ENCODE measurements at places on chromosomes 5 and 9. TPM values are rescaled to one million over a fixed set of nuclear protein-coding genes. Genes with fewer than 3 reads are reported as not detected.

Gene MAP3K1
- total RNA-seq = 85.4 TPM

GRCh38 chr5:12245429-12245828 is 341.2 kb upstream of the CTNND2 start:
- no peak overlapping the region for H3K4me3 ChIP-seq
- no peaks in the 10 kb centered on the region for H3K4me1 ChIP-seq
- DNase-seq = no peak
- H3K36me3 ChIP-seq = no peaks in the 10 kb centered on the region
- no peaks in the 10 kb centered on the region for H3K27me3 ChIP-seq

DNA sequence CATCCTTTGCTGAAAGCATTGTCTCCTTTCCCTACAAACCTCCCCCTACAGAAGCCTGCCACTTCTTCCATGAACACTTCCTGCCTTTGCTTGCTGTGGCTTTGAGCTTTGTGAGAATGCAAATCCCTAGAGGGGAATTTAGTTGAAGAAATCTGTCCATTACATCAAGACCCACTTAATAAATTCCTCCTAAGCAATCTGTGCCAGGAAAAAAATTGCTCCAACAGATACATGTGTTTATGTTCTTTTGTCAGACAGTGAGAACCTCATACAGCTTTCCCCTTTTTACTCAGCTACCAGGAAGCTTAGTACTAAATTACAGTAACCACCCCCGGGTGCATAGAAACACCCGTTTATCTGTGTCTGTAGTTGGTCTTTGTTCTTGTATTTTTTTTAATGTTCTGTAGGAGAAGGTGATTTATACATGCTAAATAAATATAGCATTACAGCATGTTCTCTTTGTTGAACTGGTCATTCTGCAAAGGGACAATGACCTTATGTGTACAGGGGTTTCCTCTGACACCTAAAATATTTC is 43.9 kb downstream of the SH3TC2 start:
- H3K36me3 ChIP-seq = no peaks in the 10 kb centered on the region
- no peak for DNase-seq
- H3K4me1 ChIP-seq = no peaks in the 10 kb centered on the region
- no peaks in the 10 kb centered on the region for H3K27me3 ChIP-seq
- no peak overlapping the region for H3K27ac ChIP-seq

- peaks cover 15% of the 10 kb centered on the region for H3K27me3 ChIP-seq
- no peaks in the 10 kb centered on the region for H3K36me3 ChIP-seq
- no peak overlapping the region for H3K27ac ChIP-seq
- DNase-seq = no peak
Measured at GRCh38 chr5:61621202-61621650, 289.2 kb downstream of the ZSWIM6 start.

Gene C9
- not detected for total RNA-seq

DNA sequence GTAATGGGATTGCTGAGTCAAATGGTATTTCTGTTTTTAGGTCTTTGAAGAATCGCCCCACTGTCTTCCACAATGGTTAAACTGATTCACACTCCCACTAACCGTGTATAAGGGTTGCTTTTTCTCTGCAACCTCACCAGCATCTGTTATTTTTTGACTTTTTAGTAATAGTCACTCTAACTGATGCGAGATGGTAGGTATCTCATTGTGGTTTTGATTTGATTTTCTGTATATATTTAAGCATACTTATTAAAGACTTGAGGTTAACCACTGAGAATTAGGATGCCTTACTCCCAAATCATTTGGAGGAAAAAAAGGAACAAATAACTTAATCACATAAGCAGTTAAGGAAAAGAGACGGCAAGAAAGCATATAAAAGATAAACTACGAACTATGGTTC is 181.6 kb upstream of the FST start:
- no peak for DNase-seq
- no peaks in the 10 kb centered on the region for H3K27me3 ChIP-seq
- H3K36me3 ChIP-seq = no peaks in the 10 kb centered on the region

Gene INSL4
- total RNA-seq = not detected

DNA sequence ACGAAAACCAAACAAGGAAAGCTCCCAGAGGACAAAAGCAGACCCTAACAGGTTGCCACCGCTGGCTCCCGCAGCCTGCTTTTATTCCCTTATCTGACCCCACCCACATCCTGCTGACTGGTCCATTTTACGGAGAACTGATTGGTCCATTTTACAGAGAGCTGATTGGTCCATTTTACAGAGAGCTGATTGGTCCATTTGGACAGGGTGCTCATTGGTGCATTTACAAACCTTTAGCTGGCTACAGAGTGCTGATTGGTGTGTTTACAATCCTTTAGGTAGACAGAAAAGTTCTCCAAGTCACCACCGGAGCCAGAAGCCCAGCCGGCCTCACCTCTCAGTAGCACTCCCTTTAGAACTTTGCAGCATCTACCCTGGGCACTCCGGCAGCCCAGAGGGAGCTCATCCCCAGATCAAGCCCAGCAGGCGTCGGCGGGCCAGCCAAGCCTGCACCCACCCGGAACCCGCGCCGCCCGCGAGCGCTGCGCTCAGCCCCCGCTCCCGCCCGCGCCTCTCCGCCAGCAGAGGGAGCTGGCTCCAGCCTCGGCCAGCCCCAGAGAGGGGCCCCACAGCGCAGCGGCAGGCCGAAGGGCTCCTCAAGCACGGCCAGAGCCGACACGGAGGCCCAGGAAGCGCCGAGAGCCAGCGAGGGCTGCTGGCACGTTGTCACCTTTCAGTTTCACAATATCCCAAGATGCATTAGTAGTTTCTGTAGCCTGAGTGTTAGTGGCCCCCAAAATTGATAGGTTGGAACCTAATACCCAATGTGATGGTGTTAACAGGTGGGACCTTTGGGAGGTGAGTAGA is 35.3 kb upstream of the CLPTM1L start:
- DNase-seq = peak; percentile 91
- H3K27me3 ChIP-seq = no peaks in the 10 kb centered on the region
- H3K36me3 ChIP-seq = no peaks in the 10 kb centered on the region
- peak overlapping the region; percentile 8 for H3K4me3 ChIP-seq
- H3K27ac ChIP-seq = no peak overlapping the region
- no peaks in the 10 kb centered on the region for H3K4me1 ChIP-seq

Gene SPATA31E1
- total RNA-seq = not detected

GRCh38 chr9:124743686-124744348 is 27.3 kb downstream of the NR6A1 start:
- no peaks in the 10 kb centered on the region for H3K4me1 ChIP-seq
- H3K36me3 ChIP-seq = no peaks in the 10 kb centered on the region
- no peak overlapping the region for H3K4me3 ChIP-seq
- no peak for DNase-seq
- H3K27me3 ChIP-seq = no peaks in the 10 kb centered on the region
- H3K27ac ChIP-seq = no peak overlapping the region

DNA sequence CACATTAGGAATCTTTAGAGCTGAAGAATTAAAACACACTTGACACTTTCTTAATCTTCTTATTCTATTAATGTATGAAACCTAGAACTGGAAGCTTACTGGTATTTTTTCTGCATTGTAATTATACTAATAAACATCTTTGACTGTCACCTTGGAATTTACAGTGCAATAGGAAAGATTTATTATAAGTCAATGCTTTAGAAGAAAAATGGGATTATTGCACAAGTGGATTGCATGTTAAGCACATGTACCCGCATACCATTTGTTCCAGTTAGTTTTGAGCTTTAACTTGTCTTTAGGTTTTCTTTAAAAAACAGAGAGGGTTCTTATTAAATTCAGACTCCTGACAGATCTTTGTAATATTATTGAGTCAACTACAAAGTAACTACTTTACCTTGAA is 278.5 kb downstream of the CCDC171 start:
- no peak overlapping the region for H3K4me3 ChIP-seq
- no peak overlapping the region for H3K27ac ChIP-seq
- no peaks in the 10 kb centered on the region for H3K27me3 ChIP-seq
- H3K36me3 ChIP-seq = no peaks in the 10 kb centered on the region

DNA sequence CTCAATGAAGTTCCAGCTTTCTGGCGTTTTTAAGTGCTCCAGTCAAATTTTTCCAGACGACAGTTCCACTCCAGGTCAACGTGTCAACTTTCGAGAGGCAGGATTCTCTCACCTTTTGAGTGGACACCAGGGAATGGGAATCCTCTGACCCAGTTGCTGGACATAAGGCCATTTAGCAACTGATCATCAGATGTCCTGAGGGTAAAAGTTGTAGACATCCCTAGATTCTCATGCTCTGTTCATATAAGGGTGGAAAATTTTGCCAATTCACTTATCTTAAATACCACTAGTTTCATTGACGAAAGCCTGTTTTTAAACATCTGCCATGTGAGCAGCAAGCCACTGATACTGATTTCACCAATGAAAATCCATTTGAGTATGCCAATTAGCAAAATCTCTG is 275.5 kb downstream of the MAST4 start:
- no peak overlapping the region for H3K4me3 ChIP-seq
- no peaks in the 10 kb centered on the region for H3K4me1 ChIP-seq
- no peak for DNase-seq
- H3K27me3 ChIP-seq = no peaks in the 10 kb centered on the region
- H3K27ac ChIP-seq = no peak overlapping the region
- no peaks in the 10 kb centered on the region for H3K36me3 ChIP-seq

- no peak overlapping the region for H3K4me3 ChIP-seq
- H3K27me3 ChIP-seq = no peaks in the 10 kb centered on the region
- peaks cover 21% of the 10 kb centered on the region for H3K4me1 ChIP-seq
- no peak for DNase-seq
- no peak overlapping the region for H3K27ac ChIP-seq
Measured at GRCh38 chr5:157672976-157673375, 1.6 kb downstream of the C5orf52 start.

Gene SHISAL2B
- not detected for total RNA-seq

Gene PTGDS
- total RNA-seq = 134 TPM

Gene NSD1
- 67.8 TPM for total RNA-seq

Gene ZNF883
- total RNA-seq = 3.2 TPM

DNA sequence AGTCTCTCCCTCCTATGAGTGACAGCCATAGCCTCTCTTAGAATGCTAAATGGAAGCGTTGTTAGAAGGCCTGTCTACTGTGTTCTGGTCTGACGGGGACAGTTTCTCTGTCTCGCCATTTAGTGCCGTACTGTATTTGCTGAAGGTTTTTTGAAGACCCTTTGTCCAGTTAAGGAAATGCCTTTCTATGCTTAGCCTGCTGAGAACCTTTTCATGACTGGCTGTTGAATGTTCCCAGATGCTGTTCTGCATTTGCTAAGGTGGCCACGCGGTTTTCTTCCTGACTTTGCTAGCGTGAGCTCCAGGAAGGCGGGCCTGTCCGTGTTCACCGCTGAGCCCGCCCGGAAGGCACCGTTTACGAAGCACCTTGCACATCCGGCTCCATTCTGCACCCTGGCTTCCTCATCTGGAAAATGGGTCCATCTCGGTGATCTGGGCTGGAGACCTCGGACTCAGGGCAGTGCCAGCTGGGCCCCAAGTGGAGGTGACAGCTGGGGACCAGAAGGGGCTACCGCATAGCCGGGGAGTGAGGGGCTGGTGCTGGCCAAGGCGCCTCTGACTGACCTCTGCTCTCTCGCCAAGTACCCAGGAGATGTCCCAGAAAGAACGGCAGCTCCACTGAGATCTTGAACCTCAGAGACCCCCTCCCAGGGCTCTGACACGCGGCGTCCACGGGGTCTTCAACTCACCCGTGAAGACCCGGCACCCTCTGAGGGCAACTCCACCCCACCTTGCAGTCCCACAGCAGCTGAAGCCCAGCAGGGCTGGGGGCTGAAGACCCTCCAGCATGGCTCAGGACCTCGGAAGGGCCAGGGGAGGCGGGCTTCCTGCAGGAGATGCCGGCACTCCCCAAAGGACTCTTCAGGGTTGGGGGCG is 52.5 kb upstream of the NKD2 start:
- no peak overlapping the region for H3K4me3 ChIP-seq
- H3K36me3 ChIP-seq = no peaks in the 10 kb centered on the region
- peak overlapping the region; percentile 76 for H3K27ac ChIP-seq
- peaks cover 3% of the 10 kb centered on the region for H3K4me1 ChIP-seq
- no peaks in the 10 kb centered on the region for H3K27me3 ChIP-seq

Gene CCDC171
- total RNA-seq = 4.0 TPM

Gene RNF183
- not detected for total RNA-seq

DNA sequence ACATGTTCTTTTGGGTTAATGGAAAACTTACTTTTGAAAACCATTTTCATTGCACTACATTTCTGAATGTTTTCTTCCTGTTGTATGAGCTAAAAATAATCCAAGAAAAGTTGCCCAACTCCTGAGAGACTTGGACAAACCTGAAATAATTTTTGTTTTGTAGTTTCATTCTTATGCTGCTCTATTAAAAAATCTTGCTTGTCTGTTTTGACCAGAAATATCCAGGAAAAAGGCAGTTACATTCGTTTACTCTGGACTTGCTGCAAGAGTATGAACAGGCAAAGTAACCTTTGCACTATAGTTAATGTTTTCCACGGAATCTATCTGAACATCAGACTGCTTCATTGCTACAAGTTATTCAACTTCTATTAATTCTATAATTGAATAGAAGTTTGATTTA is 200.1 kb upstream of the DAB2 start:
- no peaks in the 10 kb centered on the region for H3K27me3 ChIP-seq
- DNase-seq = no peak
- H3K4me1 ChIP-seq = no peaks in the 10 kb centered on the region
- no peak overlapping the region for H3K4me3 ChIP-seq
- no peaks in the 10 kb centered on the region for H3K36me3 ChIP-seq

Gene TICAM2
- total RNA-seq = 5.1 TPM

GRCh38 chr5:110115503-110115902 is 425.8 kb downstream of the MAN2A1 start:
- H3K27me3 ChIP-seq = no peaks in the 10 kb centered on the region
- H3K36me3 ChIP-seq = no peaks in the 10 kb centered on the region
- H3K27ac ChIP-seq = no peak overlapping the region
- DNase-seq = no peak

Gene HTR4
- 0.34 TPM for total RNA-seq

DNA sequence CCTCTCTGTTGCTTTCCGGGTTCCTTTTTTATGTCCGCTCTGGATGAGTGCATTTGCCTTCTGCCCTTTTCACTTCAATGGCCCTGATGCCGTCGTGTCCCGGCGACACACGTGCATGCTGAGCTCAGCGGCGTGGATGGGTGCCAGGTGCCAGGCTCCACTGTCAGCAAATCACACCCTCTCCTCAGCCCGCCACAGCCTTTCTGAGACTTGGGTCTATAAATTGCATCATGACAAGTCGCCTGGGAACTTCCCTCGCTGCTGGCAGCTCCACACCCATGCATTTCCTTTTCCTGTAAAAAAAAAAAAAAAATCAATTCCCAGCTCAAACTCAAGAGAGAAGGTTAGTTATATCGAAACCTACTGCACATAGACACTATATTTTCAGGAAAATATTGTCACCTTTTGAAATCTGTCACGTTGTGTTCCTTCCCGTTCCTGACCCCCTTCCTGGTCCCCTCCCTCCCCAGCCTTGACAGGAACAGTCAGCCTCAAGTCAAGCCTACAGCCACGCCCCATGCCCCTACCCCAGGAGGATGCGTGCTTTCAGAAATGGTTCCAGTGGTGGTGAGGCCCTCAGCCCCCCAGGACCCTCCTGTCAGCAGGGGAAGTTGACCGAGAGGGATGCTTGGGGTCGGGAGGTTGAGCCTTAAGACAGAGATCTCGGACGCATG is 110.3 kb upstream of the PTCH1 start:
- peak; percentile 80 for DNase-seq
- H3K27ac ChIP-seq = peak overlapping the region; percentile 51
- peaks cover 4% of the 10 kb centered on the region for H3K27me3 ChIP-seq
- H3K4me1 ChIP-seq = peaks cover 6% of the 10 kb centered on the region
- no peak overlapping the region for H3K4me3 ChIP-seq

GRCh38 chr5:148855249-148856008 is 29.0 kb downstream of the ADRB2 start:
- H3K4me3 ChIP-seq = no peak overlapping the region
- H3K27ac ChIP-seq = peak overlapping the region; percentile 52
- H3K27me3 ChIP-seq = no peaks in the 10 kb centered on the region
- no peaks in the 10 kb centered on the region for H3K36me3 ChIP-seq
- peaks cover 36% of the 10 kb centered on the region for H3K4me1 ChIP-seq
- no peak for DNase-seq

GRCh38 chr5:97096191-97096590 is 46.2 kb downstream of the LIX1 start:
- peaks cover 11% of the 10 kb centered on the region for H3K4me1 ChIP-seq
- no peak for DNase-seq
- H3K36me3 ChIP-seq = no peaks in the 10 kb centered on the region
- no peak overlapping the region for H3K27ac ChIP-seq
- no peaks in the 10 kb centered on the region for H3K27me3 ChIP-seq
